ENCODE measurements at places on chromosomes 7 and 10. TPM values are rescaled to one million over a fixed set of nuclear protein-coding genes. Genes with fewer than 3 reads are reported as not detected.

SPDYE9 gene
- total RNA-seq, result not detected

IPMK gene
- total RNA-seq, result 3.0 TPM

MMD2 gene
- total RNA-seq, result not detected

SPDYE18 gene
- total RNA-seq, result 0.51 TPM

PLXNA4 gene
- 12.8 TPM for total RNA-seq

DNA sequence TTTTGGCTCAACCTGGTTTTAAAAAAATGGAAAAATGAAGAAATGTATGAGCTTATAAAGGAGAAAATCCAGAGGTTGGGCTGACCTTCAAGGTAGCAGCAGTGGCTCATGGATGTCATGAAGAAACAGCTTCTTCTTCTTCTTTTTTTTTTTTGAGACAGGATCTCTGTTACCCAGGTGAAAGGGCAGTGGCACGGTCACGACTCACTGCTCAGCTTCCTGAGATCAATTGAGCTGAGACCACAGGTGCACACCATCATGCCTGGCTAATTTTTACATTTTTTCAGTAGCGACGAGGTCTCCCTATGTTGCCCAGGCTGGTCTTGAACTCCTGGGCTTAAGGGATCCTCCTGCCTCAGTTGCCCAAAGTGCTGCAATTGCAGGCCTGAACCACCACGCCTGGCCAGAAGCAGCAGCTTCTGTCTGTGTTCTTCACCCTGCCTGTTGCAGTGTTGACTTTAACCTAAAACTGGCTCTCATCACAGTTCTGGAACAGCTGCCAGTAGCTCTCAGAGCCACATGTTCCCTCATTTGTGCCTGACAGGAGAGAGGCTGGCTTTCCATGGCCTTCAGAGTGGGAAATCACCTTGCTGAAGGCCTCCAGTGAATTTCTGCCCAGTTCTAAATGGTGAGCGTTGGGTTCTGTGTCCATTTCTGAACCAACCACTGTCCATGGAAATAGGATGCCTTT is 117.7 kb downstream of the PFKFB3 start:
- no peak for DNase-seq

DNA sequence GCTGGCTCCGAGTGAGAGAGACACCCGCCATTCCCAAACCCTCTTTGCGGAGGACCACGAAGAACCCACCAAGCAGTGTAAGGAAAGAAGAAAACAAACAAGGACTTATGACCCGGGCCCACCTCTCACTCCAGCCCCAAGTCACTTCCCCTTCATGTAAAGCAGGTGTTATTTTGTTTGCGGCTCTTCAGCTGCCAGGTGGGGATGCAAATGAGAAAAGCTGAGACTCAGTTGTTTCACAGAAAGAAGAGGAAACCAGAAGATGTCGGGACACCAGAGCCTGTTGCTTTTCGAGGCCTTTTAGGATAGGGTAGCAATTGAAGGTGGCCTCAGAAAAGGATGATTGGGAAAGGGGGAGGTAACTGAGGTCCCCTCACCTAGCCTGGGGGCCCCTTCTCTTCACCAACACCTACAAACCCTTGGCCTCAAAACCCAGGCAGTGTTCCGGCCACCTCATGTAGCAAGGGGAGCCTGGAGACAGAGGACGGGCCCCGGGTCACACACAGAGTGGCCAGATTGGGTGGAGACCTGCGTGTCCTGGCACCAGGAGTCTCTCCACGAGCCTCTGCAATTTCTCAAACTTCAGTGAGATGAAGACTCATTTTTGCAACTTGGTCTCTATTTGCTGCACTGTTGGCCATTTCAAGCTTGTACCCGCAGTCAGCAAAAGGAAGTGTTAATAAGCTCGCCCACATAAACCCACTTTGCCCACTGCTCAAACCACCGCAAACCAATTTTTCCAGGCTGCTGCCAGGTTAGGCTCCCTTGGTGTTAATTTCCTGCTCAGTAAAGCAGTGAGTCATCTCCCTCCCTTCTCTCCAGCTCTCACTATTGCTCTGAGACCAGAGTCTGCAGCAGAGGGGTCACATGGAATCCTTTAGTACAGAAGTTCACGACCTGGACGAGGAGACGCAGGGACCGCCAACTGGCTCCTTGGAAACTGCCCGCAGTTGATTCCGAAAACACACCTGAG is 45.5 kb downstream of the AOC1 start:
- no peak for DNase-seq

- no peak for DNase-seq
Measured at GRCh38 chr7:72281308-72281707, 130.8 kb downstream of the CALN1 start.

GRCh38 chr7:92013611-92014010 is 72.9 kb downstream of the AKAP9 start:
- no peak for DNase-seq

DNA sequence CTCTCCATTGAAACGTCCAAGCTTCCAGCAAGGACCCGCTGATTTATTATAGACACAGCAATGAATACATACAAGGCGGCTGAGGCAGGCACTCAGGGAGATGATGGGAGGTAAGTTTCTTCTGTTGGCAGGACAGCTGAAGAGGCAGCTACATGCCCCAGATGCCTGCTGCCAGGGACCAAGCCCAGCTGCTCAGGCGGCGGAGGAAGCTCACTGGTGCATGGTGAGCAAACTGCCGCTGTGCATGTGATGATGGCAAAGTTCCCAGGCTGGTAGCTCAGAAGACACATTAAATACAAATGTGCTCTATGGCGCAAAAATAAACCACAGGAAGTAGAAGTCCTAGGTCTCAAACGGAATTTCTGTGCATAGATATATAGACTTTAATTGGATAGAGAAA is 2.3 kb downstream of the DNTT start:
- DNase-seq, result peak; percentile 77

DNA sequence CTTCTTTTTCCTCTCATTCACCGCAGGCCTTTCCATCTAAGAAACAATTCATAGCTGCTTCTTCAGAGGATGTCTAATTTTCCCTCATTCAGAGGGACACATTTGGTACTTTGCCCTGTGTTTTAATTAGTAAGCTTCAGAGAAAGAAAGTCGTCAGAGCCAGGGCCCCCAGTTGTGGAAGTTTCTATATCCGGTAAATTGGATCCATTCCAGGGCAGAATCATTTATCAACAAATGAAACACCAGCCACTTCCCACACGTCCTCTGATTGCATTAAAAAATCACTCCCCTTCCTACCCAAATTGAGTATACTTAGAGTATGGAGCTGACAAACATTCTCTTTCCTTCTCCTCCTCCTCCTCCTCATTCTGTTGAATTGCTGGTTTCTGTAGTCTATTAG is 205.8 kb upstream of the HDAC9 start:
- no peak for DNase-seq

GRCh38 chr7:64651632-64652165 is 14.2 kb upstream of the ZNF107 start:
- no peak for DNase-seq

GRCh38 chr7:100211342-100211780 is 8.4 kb upstream of the PVRIG start:
- DNase-seq, result no peak

GRCh38 chr10:88147000-88147798 is 283.8 kb downstream of the PTEN start:
- no peak for DNase-seq

DNA sequence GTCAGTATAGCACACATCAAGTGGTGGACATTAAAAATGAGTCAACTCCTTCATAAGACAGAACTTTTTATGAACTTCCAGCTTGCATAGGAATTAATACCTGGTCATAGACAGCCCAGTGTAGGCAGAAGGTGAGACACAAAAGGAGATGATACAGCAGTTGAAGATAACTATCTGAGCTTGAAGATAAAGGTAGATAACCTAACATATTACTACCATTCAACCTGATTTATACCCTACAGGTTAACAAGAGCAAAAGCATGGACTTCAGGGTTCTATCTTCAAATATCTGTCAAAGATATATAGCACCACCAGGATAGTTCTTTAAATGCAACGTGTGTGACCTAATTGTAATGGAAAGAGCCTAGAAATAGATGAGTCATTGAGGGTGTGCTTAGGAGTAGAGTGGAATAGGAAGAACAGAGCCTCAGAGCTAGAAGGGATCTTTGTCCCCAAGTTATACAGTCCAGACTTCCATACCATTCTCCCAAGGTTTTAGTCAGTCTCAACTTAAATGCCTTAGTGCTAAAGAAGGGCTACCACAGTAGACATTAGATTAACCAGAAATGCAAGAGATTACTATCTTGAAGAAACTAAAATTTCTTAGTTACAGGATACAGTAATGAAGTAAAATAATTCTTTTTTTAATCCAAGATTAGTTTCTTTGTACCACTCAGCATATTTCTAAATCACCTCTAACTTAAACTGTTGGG is 9.2 kb downstream of the ZNF800 start:
- DNase-seq, result no peak

DNA sequence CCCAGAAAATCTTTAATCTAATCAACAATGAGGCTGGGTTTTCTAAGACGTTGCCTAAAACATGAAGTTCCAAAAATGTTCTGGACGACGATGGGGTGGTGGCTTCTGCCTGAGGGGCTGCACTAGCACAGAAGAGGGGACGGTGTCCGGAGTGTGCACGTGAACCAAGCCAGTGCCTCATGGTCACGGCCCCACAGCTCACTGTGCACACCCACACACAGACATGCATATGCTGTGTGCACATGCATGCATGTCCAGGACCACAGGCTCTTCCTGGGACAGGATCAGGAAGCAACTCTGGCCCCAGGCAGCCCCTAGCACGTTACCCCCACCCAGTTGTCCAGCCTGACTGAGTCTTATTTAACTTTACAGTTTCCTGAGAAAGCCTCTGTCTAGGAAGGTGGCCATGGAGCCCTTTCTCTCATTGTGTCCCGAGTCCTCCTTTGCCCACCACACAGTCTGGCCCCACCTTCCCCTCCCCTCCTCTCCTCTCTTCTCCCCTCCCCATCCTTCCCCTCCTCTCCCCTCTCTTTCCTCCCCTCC is 100.8 kb downstream of the DNAJB6 start:
- DNase-seq, result no peak
